Glutamatergic neuron (in vitro differentiated cells): ENCODE measurements at places on chromosomes 3 and 15. TPM values are rescaled to one million over a fixed set of nuclear protein-coding genes. Genes with fewer than 3 reads are reported as not detected.

GRCh38 chr3:166955201-166955939 lies 424.7 kb downstream of the ZBBX start:
- DNase-seq, result no peak

CCR5 gene
- not detected for total RNA-seq

BTD gene
- total RNA-seq, result 12.7 TPM

- DNase-seq, result no peak
These were observed 24.9 kb downstream of the AP4E1 start for GRCh38 chr15:50933341-50933740.

- DNase-seq, result no peak
These were observed 116.2 kb upstream of the TMCO5A start for GRCh38 chr15:37818152-37818677.

ZNF717 gene
- total RNA-seq, result 4.7 TPM
